Uterus (tissue), 4 donors: ENCODE measurements at places on chromosomes 16 and 17. TPM values are rescaled to one million over a fixed set of nuclear protein-coding genes. Genes with fewer than 3 reads are reported as not detected.

DNA sequence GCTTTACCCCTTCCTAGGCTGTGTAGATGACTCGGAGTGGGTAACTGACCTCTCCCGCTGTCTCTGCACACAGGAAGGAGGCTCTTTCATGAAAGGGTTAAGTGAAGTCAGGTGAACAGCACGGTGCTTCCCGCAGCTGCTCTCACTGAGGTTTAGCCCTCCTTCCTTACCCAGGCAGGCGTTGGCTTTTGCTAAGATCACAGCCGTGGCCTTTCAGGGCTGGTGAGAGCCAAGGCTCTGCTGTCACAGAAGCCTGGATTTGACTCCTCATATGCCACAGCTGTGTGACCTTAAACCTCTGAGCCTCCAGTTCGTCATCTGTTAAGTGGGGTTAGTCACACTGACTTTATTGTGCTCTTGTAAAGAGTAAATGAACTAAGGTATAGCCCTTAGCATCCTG lies 90.9 kb upstream of the PLCG2 start:
- DNase-seq, result no peak

DNA sequence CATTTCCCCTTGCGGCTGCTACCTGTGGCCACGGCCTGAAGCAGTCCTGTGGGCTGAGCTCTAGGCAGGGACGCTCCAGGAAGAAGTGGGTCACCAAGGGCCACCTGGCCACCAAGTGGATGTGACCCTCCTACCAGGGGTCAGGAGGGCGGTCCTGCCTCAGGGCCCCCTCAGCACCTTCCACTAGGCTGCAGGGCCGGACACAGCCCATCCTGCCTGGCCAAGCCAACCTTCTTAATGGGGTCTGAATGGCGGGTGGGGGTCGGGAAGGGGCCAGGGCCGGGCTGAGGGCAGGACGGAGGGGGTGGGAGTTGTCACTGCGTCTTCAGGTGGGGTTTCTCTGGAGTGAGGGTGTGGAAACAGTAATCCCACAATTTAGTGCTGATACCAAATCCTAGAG lies 13.2 kb upstream of the MLKL start:
- no peak for DNase-seq

Gene CD300LB
- total RNA-seq, result 0.59 TPM

GRCh38 chr17:2442166-2442565 lies 41.3 kb upstream of the MNT start:
- DNase-seq, result no peak

Gene KRT14
- not detected for total RNA-seq

Gene ST6GALNAC1
- 1.8 TPM for total RNA-seq

GRCh38 chr16:85448557-85449190 lies 164.4 kb upstream of the GSE1 start:
- DNase-seq, result peak; percentile 49

Gene PABPN1L
- total RNA-seq, result not detected

Gene KRTAP9-9
- total RNA-seq, result not detected

DNA sequence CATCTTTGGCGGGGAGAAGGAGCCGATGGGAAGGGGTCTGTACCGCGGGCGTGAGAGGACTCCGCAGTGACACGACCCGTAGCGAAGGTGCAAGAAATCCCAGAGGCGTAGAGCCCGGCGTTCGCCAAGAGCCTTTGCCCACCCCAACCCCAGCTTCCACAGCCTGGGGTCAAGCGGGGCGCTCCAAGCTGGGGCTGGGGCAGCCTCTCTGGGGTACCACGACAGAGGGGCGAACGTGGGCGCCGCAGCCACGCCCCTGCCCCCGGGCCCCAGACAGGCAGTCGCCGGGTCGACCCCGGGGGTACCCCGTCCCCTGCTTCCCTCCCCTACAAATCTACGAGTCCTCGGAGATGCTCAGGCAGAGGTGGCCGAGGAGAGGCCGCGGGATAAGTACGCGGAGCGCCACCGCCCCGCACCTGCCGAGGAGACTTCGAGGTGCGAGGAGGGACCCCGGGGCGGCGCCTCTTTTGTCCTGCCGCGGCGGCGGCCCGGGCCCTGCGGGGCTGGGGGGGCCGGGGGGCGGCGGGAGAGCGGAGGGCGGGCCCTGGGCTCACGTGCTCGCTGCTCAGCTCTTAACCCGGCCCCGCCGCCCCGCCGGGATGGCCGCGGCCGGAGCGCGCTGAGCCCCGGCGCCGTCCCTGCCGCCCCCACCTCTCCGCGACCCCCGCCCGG lies at the start of gene ADAM11:
Gene ADAM11 (plus strand): TSS at position 575 of the 672 bp plus-strand sequence. CDS start 212 bp downstream, outside the sequence.
- DNase-seq, result no peak

- DNase-seq, result no peak
Observed at GRCh38 chr17:17122781-17123483, 80.7 kb downstream of the MPRIP start.

- DNase-seq, result no peak
Observed at GRCh38 chr17:76657505-76658241, 14.1 kb upstream of the ST6GALNAC1 start.

- no peak for DNase-seq
Observed at GRCh38 chr16:89730610-89731234, 9.4 kb downstream of the ZNF276 start.

- DNase-seq, result no peak
Observed at GRCh38 chr16:15477802-15478201, 43.4 kb downstream of the BMERB1 start.

Gene GCGR
- not detected for total RNA-seq

DNA sequence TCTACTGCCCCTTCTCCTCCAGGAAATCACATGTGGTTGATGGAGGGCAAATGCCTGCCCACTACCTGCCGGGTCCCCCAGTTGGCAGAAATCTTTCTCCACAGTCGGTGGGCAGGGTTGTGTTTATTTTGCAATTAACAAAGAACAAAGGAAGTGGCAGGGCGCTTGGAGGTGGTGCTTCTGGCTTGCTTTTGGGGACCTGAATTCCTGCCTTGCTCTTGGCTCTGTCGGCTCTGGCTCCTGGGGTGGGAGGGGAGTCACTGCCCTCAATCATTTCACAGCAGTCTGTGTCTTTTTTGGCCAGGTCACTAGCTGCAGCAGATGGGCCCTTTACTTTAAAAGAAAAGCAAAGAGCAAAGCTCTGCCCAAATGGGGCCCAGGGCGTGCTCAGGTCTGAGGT lies 69.2 kb downstream of the C16orf78 start:
- DNase-seq, result no peak

DNA sequence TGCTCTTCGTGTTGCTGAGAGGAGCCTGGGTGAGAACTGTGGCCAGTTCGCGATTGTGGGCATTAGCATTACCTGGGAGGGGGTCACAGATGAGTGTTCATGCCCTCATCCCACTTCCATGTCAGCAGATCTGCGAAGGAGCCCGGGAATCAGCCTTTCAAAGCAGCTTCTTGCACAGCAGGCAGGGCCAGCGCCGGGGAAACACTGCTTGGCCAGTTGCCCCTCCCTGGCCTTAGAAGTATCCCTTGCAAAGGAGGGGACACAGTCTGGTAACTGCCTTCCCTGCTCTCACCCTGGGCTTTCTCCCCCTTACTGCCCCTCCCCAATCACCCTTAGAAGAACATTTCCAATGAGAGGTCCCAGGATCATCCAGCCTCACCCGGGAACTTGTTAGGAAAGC lies 42.8 kb upstream of the FOXF1 start:
- no peak for DNase-seq

Gene KRTAP16-1
- not detected for total RNA-seq

Gene CA5A
- total RNA-seq, result not detected

DNA sequence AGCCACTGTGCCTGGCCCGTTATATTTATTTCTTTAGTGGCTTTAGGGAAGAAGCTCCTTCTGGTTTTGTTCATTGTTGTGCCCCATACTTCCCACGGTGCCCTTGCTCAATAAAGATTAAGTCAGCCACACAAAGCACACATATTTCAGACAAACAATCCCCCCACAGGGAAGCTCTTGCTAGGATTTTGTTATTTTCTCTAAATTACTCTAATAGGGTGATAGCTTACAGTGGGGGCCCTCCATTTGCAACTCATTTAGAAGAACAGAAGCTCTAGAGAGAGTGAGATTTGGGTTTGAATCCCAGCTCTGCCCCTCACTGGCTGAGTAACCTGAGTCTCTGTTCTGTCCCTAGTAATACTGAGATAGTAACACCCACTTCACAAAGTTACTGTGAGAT lies 499.9 kb downstream of the GRIN2A start:
- no peak for DNase-seq

DNA sequence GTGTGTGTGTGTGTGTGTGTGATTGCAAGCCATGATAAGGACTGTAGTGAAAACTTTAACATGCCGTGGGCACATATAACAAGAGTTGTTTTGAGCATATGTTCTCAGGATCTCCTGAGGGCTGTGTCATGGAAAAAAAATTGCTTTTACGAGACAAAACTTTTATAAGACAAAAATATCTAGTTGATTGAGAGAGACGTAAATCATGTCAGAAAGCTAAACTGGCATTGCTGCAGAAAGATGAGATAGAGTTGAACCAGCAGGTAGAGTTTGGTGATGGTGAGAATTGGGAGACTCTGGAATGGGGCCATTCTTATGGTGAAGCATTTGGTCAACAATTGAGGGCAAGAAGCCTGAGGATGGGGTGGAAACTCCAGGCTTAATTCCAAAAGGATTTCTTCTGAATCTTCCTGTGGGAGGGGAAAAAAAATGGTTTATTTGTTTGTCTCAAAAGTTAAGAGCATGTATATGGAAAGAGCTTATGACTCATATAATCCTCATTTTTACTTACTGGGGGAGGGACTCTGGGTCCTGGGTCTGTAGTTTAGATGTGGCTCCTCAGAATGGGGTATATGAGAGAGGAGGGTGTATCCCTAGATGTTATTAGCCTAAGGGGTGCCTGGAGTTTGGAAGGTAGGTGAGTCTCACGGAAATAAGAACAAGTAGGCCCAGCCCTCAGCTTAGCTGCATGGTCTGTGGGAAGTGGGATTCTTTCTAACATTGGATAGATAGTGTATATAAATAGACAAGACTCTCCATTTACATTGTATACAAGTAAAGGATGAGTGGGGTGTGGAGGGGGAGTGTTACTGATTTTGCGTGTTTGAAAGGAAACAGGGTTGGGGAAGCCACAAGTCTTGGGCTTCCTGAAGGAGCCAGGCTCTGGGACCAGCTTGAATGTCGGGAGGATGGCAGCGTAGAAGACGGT lies 7.1 kb downstream of the MINK1 start:
- DNase-seq, result no peak

Gene ZNF469
- 0.51 TPM for total RNA-seq

Gene RNF43
- 8.5 TPM for total RNA-seq

GRCh38 chr16:23227529-23227928 lies 45.0 kb downstream of the SCNN1G start:
- no peak for DNase-seq

Gene PPP1R27
- total RNA-seq, result not detected

- DNase-seq, result no peak
Observed at GRCh38 chr17:7056386-7056785, 12.5 kb upstream of the SLC16A11 start.

GRCh38 chr17:1040216-1040600 lies 43.3 kb downstream of the TIMM22 start:
- no peak for DNase-seq

DNA sequence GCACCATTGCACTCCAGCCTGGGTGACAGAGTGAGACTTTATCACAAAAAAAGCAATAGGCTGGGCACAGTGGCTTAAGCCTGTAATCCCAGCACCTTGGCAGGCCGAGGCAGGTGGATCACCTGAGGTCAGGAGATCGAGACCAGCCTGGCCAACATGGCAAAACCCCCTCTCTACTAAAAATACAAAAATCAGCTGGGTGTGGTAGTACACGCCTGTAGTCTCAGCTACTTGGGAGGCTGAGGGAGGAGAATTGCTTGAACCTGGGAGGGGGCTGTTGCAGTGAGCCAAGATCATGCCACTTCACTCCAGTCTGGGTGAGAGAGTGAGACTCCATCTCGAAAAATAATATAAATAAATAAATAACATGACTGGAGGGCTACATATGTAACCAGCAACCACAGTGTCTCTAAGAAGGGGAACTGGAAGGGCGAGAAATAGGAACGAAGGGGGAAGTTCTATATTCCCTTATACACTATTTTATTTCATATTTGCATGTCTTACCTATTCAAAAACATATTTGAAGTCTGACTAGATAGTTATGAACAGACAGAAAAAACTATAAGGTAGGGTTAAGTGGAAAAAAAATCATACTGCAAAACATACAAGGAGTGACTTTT lies 25.9 kb downstream of the MYH11 start:
- DNase-seq, result no peak

DNA sequence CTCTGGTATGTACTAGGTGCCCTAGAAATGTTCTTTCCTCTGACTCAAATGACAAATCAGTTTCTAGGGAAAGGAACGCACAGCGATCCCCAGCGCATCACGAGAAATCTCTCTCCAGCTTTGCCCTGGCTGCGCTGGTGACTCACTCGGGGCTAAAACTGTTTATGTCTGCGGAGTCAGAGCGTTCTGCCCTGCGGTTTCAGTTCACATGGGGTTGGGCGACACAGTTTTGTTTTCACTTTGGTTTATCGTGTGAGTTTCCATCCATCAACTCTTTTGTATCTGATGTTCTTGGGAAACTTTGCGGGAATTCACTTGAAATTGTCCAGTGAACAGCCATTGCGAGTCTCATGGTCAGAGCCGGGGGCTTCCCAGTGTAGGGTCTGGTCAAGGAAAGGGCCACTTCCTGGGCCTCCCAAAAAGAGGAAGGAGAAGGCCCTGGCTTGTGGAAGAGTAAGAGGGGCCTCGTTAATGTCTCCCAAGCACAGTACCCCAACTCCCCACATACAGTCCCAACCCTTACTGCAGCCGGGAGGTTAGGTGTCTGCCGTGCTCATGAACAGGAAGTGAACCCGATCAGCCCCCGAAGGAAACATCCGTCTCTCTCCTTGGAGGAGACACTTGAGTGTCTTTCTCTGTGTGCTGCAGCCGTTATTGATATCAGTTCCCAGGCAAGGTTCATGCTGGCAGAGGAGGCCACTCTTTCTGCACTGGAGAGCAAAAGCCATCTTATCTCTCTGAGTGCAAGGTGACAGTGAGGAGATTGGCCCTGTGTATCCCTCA lies 643.2 kb downstream of the WWOX start:
- DNase-seq, result no peak

DNA sequence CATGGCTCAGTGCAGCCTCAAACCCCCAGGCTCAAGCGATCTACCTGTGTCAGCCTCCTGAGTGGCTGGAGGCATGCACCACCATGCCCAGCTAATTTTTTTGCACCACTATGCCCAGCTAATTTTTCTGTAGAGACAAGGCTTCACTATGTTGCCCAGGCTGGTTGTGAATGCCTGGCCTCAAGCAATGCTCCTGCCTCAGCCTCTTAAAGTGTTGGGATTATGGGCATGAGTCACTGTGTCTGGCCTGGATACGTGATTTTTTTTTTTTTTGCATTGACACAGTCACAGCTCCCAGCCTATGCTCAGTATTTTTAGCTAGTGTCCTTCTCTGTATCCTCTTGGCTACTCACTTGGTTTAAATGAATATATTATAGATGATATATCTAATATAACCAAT lies 377.0 kb upstream of the TNRC6C start:
- no peak for DNase-seq

Gene SLC5A10
- not detected for total RNA-seq

Gene CCDC200
- not detected for total RNA-seq

Gene KRTAP9-2
- total RNA-seq, result not detected

Gene SLC2A4
- 1.8 TPM for total RNA-seq
